Posterior cingulate gyrus (tissue), 11 donors: ENCODE measurements at places on chromosomes 4 and X.

GRCh38 chr4:120865985-120866384, 56.5 kb downstream of the PRDM5 start:
- DNase-seq: peak; percentile 67

- no peak for DNase-seq
These were observed 89.2 kb downstream of the TMEM144 start for GRCh38 chr4:158299459-158300007.

- no peak for DNase-seq
These were observed 202.0 kb upstream of the GRID2 start for GRCh38 chr4:92101737-92102172.

DNA sequence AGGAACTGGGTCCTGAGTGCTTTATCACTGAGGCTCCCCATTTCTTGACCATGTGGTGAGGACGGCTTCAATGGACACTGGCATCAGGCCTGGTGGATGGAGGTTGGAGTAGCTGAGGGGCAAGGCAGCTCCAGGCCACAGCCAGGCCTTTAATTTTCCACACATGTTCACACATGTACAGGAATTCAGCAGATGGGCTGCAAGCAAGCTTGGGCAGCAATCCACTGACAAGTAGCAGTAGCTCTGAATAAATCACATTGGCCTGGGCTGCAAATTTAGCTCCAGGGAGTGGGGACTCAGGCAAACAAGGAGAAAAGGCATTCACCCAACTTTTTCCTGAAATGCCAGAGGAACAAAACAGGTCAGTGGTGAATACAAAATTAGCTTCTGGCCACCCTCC, 107.8 kb upstream of the SCML1 start:
- no peak for DNase-seq

- DNase-seq: no peak
These were observed 4.2 kb downstream of the CENPVL3 start for GRCh38 chrX:51614353-51615012.
